NCI-H1436 (cell line): ENCODE measurements at places on chromosomes 5 and 9.
A peak's percentile ranks its signal among the peaks of the same experiment; 100 is the strongest.

GRCh38 chr5:173717959-173718358 lies 101.5 kb upstream of the BOD1 start:
- DNase-seq, result no peak

GRCh38 chr9:74672237-74672636 lies 175.1 kb downstream of the RORB start:
- no peak for DNase-seq

- no peak for DNase-seq
Observed at GRCh38 chr5:135161221-135161620, 127.2 kb upstream of the PITX1 start.

GRCh38 chr5:7330256-7330655 lies 65.7 kb upstream of the ADCY2 start:
- DNase-seq, result no peak

DNA sequence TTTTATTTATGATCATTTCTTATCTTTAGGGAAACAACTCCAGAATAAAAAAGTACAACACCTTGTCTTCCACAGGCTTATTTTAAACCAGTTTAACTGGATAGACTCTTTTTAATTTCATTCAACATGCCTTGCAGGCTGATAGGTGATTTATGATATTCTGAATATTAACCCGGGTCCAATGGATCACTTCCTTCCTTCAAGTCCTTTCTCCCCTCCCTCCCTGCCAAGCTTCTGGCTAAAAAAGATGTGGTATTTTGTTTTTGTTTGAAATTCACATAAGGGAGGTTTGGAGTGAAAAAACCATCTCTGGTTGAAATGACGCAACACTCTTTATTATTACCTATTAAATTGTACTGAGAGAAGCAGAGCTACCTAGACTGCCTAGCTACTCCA lies 265.3 kb downstream of the MLLT3 start:
- no peak for DNase-seq

GRCh38 chr9:27276193-27277030 lies 20.5 kb downstream of the EQTN start:
- DNase-seq, result peak; percentile 66

DNA sequence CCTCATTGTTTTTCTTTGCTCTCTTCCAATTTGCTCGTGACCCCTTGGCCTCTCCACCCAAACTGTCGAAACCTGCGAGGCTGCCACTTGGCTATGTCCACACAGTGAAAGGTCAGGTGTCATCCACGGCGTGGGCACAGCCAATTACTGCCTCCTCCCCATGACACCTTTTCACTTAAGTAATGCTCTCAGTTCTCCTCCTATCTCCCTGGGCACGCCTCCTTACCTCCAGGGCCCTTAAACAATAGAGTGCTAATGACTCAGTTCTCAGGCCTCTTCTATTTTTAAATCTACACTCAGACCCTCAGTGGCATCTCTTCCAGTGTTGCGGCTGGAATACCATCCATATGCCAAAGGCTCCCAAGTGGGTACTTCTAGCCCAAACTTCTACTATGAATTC lies 256.8 kb downstream of the ROR2 start:
- DNase-seq, result no peak

- no peak for DNase-seq
Observed at GRCh38 chr9:113547501-113547900, 84.0 kb downstream of the RGS3 start.

- no peak for DNase-seq
Observed at GRCh38 chr5:172274951-172275753, 8.4 kb downstream of the UBTD2 start.

- no peak for DNase-seq
Observed at GRCh38 chr5:57085306-57086081, 88.4 kb upstream of the GPBP1 start.

DNA sequence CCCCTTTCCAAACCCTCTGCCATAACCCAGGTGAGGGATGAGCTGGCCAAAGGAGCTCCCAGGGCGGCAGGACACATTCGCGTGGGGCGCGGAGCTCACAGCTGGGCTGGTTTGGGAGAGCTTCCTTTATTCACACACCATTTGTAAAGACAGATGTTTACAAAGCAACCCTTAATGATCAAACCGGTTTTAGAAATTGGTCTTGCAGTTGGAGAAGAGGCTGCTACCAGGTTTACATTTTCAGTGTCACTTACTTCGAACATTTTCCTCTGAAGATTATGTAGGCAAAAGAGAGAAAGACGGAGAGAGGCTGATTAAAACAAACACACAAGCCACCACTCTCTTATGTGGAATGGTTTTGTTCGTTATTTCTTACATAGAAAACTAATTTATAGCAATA lies 648.7 kb downstream of the IRX1 start:
- no peak for DNase-seq

GRCh38 chr9:14418301-14418940 lies 104.5 kb upstream of the NFIB start:
- DNase-seq, result peak; percentile 35

GRCh38 chr9:13437866-13438265 lies 158.4 kb upstream of the MPDZ start:
- DNase-seq, result no peak

- peak; percentile 79 for DNase-seq
Observed at GRCh38 chr9:98707166-98708102, 1.3 kb downstream of the GABBR2 start.

DNA sequence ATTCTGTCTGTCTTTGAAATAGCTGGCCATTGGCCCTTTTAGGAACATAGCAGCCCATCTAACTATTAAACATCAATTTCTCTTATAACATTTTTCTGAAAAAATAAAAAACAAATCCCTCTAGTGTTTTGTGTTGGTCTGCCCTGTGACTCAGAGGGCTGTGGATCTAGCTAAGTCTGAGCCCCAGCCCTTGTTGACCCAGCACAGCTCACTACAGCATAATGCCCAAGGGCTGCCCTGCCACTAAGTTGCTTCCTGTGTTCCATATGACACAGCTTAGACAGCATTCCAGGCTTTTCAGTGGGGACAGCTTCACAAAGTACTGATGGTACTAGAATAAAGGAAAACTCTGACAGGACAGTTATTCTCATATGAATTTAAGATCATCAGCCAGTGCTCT lies 136.0 kb downstream of the SCAMP1 start:
- DNase-seq, result no peak

DNA sequence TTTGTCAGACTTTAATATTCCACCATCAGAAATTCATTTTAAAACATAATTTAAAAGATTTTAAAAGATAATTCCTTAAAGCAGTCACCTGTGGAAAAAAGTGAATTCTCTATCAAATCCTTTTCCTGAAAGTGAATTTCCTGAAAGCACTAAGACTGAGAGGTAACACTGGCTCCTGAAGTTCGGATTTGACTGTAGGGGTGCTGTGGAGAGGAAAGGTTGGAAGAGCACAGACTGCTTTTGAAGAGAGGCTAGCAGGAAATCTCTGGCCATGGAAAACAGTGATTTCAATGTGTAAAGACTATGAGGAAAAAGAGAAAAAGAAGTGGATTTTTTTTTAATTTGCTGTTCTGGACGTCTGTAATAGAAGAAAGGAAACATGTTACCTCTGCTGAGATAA lies 35.7 kb upstream of the TMEM161B start:
- DNase-seq, result no peak

DNA sequence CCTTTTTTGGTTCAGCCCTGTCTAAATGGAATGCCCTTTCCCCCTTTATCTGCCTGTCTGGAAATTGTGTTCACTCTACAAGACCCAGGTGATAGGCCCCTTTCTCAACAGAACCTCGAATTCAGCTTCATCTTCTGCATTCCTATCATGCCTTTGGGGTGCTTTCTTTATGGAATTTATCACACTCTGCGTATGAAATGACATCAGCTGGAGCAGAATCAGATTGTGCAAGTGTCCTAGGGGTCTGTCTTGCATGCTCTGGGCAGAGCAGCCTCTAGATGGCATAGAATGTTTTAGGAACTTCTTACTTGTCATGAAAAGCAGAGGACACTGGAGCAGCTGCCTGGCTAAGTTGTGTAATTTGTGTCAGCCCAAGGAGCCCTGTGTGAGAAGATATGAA lies 84.9 kb downstream of the ISL1 start:
- no peak for DNase-seq

DNA sequence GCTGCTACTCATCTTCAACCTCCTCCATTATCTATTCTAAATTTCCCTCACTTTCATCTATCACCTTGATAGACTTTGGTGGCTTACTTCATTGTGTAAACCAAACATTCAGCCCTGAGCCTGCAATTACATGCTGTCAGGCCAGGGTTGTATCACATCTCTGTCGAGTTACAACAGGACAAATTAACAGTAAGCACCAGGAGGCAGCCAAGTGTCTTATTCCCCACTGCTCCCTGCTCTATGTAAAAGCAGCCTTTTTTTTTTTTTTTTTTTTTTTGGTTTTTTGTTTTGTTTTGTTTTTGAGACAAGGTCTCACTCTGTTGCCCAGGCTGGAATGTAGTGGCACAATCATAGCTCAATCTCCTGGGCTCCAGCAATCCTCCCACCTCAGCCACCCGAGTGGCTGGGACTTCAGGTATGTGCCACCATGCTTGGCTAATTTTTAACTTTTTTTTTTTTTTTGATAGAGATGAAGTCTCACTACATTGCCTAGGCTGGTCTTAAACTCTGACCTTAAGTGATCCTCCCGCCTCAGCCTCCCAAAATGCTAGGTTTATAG lies 15.2 kb upstream of the ZCCHC9 start:
- no peak for DNase-seq

GRCh38 chr5:7680260-7680659 lies 170.7 kb downstream of the CFAP90 start:
- no peak for DNase-seq

DNA sequence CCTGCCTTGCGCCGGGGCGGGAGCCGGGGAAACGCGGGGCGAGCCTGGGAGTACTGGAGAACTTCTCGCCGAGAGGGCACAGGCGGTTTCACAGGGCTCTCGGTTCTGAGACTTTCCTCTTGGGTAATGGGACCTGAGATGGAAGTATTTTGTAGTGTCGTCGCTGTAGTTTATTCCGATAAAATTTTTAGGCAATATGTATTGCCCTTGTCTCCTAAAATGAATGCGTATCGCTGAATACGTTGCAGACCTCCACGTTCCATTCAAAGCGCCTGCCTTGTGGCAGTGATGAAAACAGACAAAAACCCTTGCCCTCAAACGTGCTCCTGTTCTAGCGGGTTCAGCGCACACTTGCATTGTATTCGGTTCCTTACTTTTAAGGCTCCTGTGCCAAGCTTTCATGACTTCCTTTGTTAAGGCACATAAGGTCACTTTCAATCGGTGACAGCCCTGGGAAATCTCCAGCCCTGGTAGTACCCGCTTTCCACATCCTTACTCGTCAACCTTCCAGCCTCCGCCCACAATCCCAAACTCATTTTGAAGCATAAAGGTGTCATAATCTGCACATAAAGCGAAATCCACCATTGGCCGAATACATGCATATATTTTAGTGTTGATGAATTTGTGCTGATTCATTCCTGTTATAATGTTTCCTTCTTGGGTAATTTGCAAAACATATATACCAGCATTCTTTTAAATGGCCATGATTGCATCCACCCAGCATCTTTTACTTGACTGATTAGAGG lies 694 bp downstream of the RMI1 start:
- peak; percentile 55 for DNase-seq

GRCh38 chr5:173274771-173275170 lies 39.8 kb upstream of the NKX2-5 start:
- no peak for DNase-seq

DNA sequence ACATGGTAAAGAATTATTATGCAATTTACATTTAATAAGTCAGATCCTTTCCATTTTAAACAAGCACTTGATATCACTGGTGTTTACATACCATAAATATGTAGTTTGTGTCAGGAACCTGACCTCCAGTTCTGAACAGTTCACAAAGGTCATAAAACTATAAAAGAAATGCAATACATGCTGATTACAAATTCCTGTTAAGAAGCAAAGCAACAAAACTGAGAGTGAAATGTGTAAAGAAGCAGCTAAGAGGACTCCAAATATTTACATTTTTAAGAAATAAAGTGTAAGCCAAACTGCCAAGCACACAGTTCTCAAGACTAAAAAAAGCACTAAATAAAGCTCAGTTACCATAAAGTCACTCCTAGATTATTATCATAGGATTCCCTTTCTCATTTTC lies 17.4 kb upstream of the SCAI start:
- no peak for DNase-seq

- no peak for DNase-seq
Observed at GRCh38 chr5:95671826-95672225, 11.0 kb downstream of the SPATA9 start.

GRCh38 chr5:161305601-161306000 lies 240.9 kb downstream of the GABRB2 start:
- DNase-seq, result no peak

DNA sequence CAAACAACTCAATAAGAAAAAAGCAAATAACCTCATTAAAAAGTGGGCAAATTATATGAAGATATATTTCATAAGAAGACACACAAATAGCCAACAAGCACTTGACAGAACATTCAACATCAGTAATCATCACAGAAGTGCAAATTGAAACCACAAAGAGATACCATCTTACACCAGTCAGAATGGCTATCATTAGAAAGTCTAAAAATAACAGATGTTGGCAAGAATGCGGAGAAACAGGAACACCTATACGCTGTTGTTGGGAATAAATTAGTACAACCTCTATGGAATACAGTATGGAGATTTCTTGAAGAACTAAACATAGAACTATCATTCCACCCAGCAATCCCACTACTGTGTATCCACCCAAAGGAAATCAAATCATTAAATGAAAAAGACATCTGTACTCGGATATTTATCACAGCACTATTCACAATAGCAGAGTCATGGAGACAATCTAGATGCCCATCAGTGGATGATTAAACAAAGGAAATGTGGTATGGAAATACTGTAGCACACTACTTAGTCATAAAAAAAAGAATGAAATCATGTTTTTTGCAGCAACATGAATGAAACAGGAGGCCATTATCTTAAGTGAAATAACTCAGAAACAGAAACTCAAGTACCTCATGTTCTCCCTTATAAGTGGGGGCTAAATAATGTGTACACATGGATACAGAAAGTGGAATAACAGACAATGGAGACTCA lies 106.8 kb upstream of the FST start:
- no peak for DNase-seq

DNA sequence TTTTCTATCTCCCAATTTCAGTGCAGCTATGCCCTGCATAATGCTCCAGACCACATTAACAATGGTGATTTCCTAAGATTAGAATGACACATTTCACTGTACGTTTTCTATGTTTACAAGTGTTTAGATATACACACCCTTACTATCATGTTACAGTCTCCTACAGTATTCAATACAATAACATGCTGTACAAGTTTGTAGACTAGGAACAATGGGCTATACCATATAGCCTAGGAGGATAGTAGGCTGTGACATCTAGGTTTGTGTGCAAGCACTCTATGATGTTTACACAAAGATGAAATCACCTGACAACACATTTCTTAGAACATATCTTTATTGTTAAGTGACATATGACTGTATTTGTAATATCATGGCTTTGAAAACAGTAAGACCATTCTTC lies 1435.6 kb upstream of the NUDT12 start:
- no peak for DNase-seq

DNA sequence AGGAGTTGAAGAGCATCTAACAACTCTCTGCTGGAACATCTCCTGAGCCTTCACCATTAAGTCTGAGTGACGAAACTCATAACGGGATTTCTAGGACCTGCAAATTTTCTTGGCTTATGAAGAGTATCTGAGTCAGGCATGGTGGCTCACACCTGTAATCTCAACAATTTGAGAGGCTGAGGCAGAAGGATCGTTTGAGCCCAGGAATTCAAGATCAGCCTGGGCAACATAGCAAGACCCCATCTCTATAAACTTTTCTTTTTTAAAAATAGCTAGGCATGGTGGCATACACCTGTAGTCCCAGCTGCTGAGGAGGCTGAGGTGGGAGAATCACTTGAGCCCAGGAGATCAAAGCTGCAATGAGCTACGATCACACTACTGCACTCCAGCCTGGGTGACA lies 48.8 kb downstream of the EPB41L4B start:
- no peak for DNase-seq
